ENCODE measurements at places on chromosomes 3 and 15. TPM values are rescaled to one million over a fixed set of nuclear protein-coding genes. Genes with fewer than 3 reads are reported as not detected.

DNA sequence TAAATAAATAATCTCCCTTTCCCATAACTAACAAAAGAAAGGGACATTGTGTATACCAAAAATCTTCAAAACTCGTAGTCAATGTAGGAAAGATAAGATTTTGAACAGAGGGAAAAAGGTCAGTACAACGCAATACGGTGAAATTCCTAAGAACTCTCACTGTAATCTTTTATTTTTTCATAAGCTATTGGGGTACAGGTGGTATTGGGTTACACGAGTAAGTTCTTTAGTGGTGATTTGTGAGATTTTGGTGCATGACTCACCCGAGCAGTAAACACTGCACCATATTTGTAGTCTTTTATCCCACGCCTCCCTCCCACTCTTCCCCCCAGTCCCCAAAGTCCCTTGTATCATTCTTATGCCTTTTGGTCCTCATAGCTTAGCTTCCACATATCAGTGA, 718.0 kb downstream of the TBL1XR1 start:
- DNase-seq = no peak
- no peaks in the 10 kb centered on the region for H3K36me3 ChIP-seq
- H3K4me1 ChIP-seq = no peaks in the 10 kb centered on the region
- no peaks in the 10 kb centered on the region for H3K27me3 ChIP-seq
- H3K27ac ChIP-seq = no peak overlapping the region

- no peak overlapping the region for H3K4me3 ChIP-seq
- no peaks in the 10 kb centered on the region for H3K4me1 ChIP-seq
Observed at GRCh38 chr3:183203670-183204069, 41.1 kb upstream of the LAMP3 start.

DNA sequence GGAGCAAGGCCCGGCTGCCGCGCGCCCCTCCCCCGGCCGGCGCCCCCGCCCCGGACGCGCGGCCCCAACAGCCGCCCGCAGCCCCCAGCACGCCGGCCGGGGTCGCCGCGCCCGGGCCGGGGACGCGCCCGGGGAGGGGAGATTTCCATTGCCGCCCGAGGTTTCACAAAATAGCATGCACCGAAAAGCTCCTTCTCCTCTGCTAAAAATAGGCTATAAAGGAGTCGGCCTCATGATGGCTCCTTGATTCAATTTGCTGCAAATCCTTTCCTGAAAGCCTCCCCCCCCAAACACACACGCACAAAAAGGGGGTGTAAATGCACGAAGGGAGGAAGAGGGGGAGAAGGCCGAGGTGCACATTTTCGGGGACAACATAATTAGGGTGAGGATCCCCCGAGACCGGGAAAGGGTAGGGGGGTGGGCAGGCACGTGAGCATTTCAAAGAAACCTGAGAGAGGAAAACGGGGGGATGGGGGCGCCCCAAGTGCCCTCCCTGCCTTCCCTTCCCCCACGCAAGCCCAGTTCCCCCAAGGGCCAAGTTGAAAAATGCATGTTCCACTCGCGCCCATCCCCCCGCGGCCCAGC, 734 bp downstream of the TBL1XR1 start:
- no peaks in the 10 kb centered on the region for H3K36me3 ChIP-seq
- no peaks in the 10 kb centered on the region for H3K27me3 ChIP-seq
- peak overlapping the region; percentile 51 for H3K4me3 ChIP-seq
- H3K4me1 ChIP-seq = peaks cover 8% of the 10 kb centered on the region
- H3K27ac ChIP-seq = peak overlapping the region; percentile 91

LYZL4 gene
- total RNA-seq = not detected

LDHAL6B gene
- not detected for total RNA-seq

LTF gene
- total RNA-seq = 188 TPM

TRPM1 gene
- total RNA-seq = not detected

DNA sequence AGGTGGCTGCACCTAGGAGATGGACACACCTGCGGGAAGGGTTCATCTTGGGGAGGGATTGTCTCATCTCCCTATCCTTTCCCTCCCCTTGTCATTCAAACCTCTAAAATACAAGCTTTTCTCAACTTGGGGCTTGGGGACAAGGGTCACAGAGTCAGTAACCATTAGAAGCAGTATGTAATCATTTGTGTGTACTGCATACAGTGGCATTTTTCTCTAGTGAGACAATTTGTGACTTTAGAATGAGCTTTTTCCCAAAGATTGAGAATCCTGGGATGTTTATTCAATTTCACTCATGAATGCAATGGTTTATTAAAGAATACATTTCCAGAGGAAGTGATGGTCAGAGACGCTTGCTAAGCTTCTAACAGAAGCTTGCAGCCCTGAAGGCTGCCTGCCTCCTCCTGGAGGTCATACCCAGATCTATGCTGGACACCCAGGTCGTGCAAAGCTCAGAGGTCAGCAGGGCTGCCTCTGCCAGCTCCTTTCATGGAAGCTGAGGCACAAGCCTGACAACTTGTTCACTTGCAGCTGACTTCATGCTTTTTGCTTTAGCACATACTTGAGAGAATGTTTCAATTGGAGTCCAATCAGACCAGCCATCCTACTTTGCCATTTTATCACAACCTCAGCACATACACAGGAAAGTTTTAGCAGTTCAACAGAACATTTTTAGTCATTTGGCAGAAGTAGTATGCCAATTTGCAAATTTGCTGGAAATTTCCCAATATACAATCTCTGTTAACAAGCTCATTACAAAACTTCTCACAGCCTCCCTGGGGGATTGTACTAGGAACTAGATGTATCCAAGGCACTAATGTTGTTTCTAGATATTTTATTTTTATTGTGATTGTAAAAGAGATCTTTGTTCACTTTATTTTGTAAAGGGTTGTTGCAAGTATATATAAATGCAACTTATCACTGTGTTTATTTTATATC, 25.6 kb upstream of the ALDH1L1 start:
- H3K27ac ChIP-seq = no peak overlapping the region
- H3K4me1 ChIP-seq = no peaks in the 10 kb centered on the region
- no peaks in the 10 kb centered on the region for H3K27me3 ChIP-seq
- no peaks in the 10 kb centered on the region for H3K36me3 ChIP-seq
- DNase-seq = no peak

GRCh38 chr3:70583682-70584081, 271.2 kb upstream of the MDFIC2 start:
- H3K27ac ChIP-seq = no peak overlapping the region
- no peaks in the 10 kb centered on the region for H3K27me3 ChIP-seq
- no peak overlapping the region for H3K4me3 ChIP-seq
- no peaks in the 10 kb centered on the region for H3K36me3 ChIP-seq

MEIS2 gene
- 47.5 TPM for total RNA-seq

CX3CR1 gene
- 4.7 TPM for total RNA-seq

RHO gene
- not detected for total RNA-seq

TM4SF4 gene
- total RNA-seq = 1.9 TPM

OR5K2 gene
- total RNA-seq = not detected

DNA sequence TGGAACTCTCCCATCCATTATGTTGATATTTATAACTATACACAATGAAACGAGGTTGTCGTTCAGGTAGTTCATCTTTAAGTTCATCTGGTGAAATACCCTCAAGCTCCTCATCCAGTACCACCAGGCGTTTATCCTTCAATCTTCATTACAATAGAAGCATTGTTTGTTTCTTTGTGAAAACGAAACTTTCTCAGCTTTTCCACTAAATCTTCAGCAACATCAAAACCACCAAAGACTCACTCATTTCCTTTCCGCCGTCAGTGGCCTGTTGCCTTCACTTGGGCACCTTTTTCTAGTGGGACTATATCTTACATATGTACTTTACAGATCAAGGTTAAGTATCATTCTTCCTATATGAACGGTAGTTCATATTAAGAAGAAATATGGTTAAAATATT, 44.1 kb upstream of the TFG start:
- no peaks in the 10 kb centered on the region for H3K4me1 ChIP-seq
- H3K4me3 ChIP-seq = no peak overlapping the region
- H3K27ac ChIP-seq = no peak overlapping the region

DNA sequence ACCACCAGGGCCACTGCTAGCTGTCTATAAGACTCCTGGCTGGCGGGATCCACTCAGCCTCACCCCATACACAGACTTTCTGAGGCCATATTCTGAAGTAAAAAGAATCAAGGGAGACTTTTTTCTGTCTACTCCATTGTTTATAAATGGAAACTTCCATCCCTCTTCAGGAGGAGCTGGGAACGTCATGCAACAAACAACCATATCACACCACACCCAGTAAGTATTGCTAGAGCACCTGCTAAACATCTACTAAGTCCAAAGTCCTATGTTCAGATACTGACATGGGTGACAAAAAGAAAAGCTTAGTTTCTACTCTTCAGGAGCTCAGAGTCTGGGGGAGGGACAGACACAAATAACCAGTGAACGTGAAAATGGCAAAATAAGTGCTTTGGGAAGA, 324.8 kb upstream of the ONECUT1 start:
- no peak overlapping the region for H3K27ac ChIP-seq
- H3K4me3 ChIP-seq = no peak overlapping the region
- no peaks in the 10 kb centered on the region for H3K4me1 ChIP-seq
- no peaks in the 10 kb centered on the region for H3K27me3 ChIP-seq
- no peak for DNase-seq

GRCh38 chr15:51128701-51129100, 34.0 kb upstream of the TNFAIP8L3 start:
- H3K27ac ChIP-seq = no peak overlapping the region
- no peaks in the 10 kb centered on the region for H3K27me3 ChIP-seq
- H3K4me1 ChIP-seq = no peaks in the 10 kb centered on the region
- no peaks in the 10 kb centered on the region for H3K36me3 ChIP-seq
- DNase-seq = no peak

DNA sequence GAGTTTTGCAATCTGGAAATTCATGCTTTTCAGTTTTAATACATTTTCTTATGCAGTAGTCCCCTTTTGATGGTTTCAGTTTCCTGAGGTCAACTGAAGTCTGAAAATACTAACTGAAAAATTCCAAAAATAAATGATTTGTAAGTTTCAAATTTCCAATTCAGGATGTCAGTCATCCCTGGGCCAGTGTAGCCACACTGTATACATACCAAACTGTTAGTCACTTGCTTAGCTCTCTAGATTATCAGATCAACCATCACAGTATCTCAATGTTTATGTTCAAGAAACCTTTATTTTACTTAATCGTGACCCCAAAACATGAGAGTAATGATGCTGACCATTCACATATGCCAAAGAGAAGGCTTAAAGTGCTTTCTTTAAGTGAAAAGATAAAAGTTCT, 715.5 kb downstream of the GBE1 start:
- no peak overlapping the region for H3K27ac ChIP-seq
- no peaks in the 10 kb centered on the region for H3K27me3 ChIP-seq
- H3K4me3 ChIP-seq = no peak overlapping the region

BFSP2 gene
- not detected for total RNA-seq

GRCh38 chr3:186824430-186825139, 17.9 kb upstream of the ADIPOQ start:
- peaks cover 52% of the 10 kb centered on the region for H3K27me3 ChIP-seq
- no peak for DNase-seq

- peaks cover 8% of the 10 kb centered on the region for H3K27me3 ChIP-seq
- no peak for DNase-seq
Observed at GRCh38 chr15:82944821-82945220, 7.7 kb downstream of the HOMER2 start.

DNA sequence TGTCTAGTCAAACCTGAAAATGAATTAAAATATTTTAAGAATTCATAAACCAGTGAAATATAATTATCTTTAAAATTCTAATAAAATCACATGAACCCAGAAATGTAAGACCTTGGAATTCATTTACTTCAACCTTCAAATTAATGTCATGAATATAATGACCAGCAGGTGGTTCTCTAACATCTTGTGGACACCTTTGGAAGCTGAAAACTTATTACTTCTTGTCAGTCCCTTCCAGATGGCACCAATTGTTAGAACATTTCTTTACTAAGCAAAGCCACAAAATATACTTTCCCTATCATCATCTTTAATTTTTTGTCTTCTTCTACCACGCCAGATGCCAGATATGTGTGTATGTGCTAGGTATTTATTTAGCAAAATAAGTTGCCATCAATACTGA, 240.0 kb downstream of the MBNL1 start:
- H3K4me3 ChIP-seq = no peak overlapping the region
- no peaks in the 10 kb centered on the region for H3K4me1 ChIP-seq
- no peaks in the 10 kb centered on the region for H3K36me3 ChIP-seq
- no peak overlapping the region for H3K27ac ChIP-seq

GRCh38 chr3:125916376-125916978, 52.5 kb upstream of the ROPN1B start:
- H3K36me3 ChIP-seq = no peaks in the 10 kb centered on the region
- no peaks in the 10 kb centered on the region for H3K4me1 ChIP-seq
- H3K27ac ChIP-seq = peak overlapping the region; percentile 63
- H3K27me3 ChIP-seq = no peaks in the 10 kb centered on the region
- DNase-seq = peak; percentile 97

GRCh38 chr15:49844390-49844789, 223.5 kb downstream of the DTWD1 start:
- H3K27ac ChIP-seq = no peak overlapping the region
- no peaks in the 10 kb centered on the region for H3K4me1 ChIP-seq
- H3K36me3 ChIP-seq = no peaks in the 10 kb centered on the region
- no peak overlapping the region for H3K4me3 ChIP-seq
- DNase-seq = no peak
- no peaks in the 10 kb centered on the region for H3K27me3 ChIP-seq

Data from lung (tissue), 17 donors.